Anterior cingulate cortex (tissue), 58 donors: ENCODE measurements at places on chromosomes 11 and 22.

DNA sequence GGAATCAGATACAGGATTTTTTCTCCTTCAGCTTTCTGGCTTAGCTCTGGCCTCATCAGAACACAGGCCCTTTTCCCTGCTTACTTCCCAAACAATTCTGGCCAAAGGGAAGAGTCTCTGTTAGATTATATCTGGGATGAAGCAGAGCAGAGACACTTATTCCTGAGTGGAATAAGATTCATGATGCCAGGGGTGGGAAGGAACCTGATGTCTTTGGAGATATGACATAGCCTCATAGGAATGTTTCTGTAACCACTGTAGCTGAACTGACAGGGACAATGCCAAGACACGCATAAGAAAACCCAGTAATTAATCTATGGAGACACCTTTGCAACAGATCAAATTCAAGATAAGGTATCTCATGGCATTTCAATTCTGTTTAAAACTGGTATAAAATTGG lies 177.1 kb upstream of the RAG2 start:
- no peak for DNase-seq

GRCh38 chr11:88402192-88402715 lies 64.7 kb upstream of the CTSC start:
- no peak for DNase-seq

GRCh38 chr11:10038521-10039302 lies 255.3 kb downstream of the SBF2 start:
- no peak for DNase-seq

- no peak for DNase-seq
Measured at GRCh38 chr11:120695939-120696338, 184.4 kb downstream of the GRIK4 start.

- no peak for DNase-seq
Measured at GRCh38 chr22:39593066-39593930, 22.7 kb downstream of the CACNA1I start.

GRCh38 chr11:1108246-1108900 lies 33.7 kb downstream of the MUC2 start:
- DNase-seq = no peak

DNA sequence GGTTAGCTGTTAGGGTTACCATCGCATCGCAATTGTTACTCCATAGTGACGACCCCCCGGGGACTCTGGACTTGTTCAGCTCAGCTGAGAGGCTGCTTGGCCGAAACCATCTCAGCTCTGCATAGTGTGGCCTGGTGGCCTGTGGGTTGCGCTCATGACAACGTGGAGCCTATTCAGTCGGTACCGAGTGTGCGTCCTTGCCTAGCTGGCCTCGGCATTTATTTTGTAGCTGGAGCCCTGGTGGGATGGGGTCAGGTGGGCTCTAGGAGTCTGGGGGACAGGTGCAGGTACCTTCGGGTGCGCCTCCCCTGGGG lies 13.5 kb downstream of the LRP5 start:
- no peak for DNase-seq

- DNase-seq = no peak
Measured at GRCh38 chr11:120510406-120511115, 987 bp upstream of the GRIK4 start.

DNA sequence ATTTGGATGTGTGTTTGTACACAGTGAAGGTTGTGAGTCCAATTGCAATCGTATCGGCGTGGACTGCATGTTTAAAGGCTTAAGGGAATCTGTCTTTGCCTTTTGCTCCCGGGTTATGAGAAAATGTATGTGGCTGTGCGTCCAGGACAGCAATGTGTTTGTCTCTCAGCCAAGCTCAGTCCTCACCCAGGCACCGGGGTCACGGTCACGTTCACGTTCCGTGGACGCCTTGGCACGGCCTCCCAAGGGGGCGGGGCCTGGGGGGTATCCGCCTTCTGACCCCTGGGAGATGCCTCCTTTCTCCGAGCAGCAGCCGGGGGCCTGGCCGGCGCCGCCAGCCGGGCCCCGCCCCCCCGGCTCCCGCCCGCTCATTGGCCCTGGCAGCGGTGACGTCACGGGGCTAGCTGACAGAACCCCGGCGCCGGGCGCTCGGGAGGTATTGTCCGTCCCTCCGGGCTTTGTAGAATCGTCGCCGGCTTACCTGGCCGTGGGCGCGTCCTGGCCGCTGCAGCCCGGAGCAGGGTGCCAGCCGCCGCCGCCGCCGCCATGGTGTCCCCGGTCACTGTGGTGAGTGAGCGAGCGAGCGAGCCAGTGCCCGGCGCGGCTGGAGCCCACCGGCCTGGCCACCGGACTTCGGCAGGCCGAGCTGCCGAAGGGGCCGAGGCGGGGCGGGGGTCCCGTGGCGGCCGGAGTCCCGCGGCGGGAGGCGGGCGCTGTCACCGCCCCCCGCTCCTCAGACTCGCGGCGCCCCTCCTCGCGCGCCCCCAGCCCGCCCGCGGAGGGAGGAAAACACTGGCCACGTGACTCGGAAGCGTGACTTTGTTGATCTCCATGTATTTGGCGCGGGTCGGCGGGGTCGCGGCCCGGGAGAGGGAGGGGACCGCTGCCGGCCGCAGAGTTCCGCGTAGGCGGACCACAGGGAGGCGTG lies at the start of gene TMEM86A:
TMEM86A (plus strand) TSS at position 439 of the 928 bp plus-strand sequence; CDS start at position 547, 108 bp downstream.
- DNase-seq = peak; percentile 89

DNA sequence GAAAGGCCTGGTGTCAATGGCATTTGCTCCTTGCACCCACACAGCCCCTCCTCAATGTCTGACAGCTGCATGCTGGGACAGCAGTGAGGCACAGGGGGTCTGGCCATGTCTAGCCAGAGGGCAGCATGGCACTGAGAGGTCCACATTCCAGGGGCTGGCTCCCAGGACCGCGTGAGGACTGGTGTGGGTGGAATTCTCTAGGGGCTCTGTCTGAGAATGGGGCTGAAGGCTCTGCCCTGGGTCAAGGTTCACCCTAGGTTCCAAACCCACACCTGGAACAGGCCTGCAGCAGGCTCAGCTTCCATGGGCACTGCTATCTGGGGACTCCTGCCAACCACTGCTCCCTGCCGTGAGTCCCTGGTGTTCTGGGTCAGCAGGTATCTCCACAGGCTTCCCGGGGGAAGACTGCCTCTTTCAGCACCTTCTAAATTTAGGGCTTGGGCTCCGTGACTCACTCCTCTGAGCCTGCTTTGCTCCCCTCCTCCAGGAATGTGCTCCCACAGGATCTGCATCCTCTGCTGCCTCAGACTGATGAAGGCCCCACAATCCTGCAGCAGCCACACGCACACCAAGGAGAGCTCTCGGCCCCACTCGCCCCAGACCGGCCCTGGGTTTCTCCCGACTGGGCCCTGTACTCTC lies 4.2 kb downstream of the STARD10 start:
- no peak for DNase-seq

DNA sequence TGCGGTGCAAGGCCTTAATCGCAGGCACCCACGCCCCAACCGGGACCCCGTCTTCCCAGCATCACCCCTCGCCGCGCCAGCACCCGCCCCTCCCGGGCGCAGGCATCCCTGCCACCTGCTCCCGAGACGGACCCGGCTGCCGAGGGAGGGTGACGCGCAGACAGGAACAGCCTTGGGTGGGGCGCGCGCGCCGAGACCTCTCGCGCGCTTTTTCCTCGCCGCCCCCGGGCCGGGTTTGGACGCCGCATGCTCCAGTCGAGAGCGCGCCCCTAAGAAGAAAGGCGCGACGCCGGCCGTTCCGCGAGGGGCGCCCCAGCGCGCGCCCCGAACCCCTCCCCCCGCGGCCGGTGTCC lies 504 bp downstream of the CFL1 start:
- peak; percentile 69 for DNase-seq

- no peak for DNase-seq
Measured at GRCh38 chr22:36373258-36373579, 14.5 kb downstream of the MYH9 start.

DNA sequence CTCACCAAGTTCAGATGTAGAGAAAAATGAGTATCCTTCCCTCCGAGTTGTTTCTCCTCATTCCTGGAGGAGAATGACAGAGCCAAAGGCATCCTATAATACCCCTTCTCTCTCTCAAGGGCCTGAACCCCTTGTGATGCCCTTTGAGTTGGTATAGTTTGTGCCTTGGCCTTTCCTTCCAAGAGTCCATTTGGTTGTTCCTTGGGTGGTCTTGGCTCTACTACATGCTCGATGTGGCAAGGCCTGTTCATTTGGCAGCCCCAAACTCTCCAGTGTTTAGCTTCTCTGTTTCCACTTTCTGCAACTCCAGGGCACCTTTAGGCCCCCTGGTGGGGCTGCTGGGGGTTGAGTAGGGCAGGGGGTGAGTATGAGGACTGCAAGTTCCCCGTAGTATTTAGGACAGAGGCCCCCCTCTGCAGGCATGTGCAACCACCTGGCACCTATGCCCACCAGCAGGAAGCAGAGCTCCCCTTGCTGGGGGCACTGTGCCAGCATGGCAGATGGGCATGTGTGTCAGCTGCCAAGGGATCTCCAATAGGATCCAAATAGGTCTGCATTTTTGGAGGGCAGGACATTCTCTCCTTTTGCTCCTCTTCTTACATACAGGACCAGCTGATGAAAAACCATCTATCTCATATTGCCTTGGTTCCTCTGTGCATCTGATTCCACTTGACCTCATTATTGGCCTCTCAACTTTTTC lies 217.2 kb upstream of the CADM1 start:
- DNase-seq = no peak

DNA sequence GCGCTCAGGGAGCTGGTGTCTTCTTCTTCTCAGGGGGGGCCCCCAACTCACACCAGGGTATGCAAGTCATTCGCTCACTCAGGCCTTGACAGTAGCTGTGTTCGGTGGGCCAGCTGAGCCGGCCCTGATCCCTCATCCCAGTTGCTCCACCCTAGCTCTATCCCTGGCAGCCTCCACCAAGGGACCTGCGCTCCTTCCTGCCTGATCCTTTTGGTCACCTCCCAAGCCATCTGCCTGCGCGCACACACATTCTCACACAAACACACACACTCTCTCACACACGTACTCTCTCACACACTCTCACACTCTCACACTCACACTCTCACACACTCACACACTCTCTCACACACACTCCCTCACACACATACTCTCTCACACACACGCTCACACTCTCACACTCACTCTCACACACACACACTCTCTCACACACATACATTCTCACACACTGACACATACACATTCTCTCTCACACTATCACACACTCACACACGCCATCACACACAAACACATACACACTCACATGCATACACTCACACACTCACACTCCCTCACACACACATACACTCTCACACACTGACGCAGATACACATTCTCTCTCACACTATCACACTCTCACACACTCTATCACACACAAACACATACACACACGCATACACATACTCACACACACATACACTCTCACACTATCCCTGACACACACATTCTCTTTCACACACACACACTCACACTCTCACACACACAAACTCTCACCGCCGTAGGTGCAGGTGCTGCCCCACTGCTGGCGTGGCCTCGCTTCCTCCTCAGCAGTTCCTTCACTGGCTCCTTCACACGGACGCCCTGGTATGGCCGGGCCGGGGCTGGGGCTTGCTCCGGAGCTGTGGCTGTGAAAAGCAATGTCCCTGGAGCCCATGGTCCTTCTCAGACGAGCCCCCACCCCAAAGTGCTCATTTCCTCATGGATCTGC lies 20.8 kb downstream of the POU2AF1 start:
- no peak for DNase-seq

DNA sequence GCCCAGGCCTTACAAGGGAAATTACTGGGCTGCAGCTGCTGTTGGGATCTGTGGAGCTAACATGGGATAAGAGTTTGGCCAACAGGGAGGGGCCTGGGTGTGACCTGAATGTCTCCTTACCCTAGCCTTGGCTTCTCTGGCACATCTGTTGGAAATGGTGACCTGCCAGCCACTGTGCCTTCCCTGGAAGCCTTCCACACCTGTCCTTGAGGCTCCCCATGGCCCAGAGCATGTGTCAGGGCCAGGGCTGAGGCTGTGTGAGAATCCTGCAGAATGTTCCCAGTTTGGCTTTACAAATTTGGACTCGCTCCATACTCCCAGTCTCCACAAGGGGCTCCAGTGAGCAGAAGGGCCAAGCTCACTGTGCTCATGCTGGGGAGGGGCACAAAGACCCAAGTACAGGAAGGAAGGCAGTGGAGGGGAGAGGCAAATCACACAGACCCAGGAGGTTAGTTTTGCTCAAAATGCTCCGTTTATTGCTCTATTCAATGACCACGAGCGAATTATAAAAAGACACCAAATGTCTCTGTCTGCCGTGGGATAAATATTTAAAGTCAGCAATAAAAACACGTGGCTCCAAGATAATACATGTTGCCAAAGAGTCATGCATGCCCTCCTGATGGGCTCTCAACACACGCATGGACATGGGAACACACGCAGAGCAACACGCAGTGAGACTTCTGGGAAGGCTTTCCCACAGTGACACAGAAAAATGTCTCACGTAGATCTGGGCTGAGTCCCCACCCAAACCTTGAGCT lies 1.7 kb upstream of the IGSF22 start:
- DNase-seq = no peak

DNA sequence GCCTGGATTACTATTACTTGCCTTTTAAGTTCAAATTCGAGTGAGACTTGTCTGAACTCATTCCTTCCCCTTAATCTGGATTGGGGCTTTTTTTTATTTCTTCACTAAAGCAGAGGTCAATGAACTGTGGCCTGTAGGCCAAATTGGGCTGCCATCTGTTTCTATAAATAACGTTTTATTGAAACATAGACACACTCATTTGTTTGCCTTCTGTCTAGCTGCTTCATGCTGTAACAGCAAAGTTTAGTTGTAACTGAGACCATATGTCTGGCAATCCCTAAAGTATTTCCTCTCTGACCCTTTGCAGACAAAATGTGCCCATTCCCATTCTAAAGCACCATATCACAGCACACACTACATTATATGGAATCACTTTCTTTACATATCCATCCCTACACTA lies 207.9 kb upstream of the ISX start:
- no peak for DNase-seq

DNA sequence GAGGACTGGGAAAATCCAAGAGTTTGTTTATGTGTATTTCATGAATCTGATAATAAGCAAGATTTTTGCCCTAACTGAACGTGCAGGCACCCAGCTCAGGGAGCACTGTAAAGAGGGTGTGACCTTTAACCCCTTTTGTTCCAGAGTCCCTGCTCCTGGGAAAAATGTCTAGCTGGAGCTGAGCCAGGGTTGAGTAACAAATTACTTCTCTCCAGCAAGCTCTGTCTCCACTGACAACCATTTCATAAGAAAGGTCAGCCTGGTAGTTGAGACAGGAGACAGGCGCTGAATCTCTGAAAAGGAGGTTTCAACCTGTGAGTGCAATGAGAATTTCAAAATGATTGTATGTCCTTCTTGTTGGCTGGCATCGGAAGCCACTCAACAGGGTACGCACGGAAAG lies 156.4 kb upstream of the NARS2 start:
- no peak for DNase-seq

- DNase-seq = no peak
Measured at GRCh38 chr11:12258451-12258850, 118.9 kb upstream of the PARVA start.

- DNase-seq = no peak
Measured at GRCh38 chr11:63832336-63832735, 6.6 kb upstream of the MARK2 start.

- peak; percentile 74 for DNase-seq
Measured at GRCh38 chr22:46052801-46053562, 76.0 kb upstream of the WNT7B start.

DNA sequence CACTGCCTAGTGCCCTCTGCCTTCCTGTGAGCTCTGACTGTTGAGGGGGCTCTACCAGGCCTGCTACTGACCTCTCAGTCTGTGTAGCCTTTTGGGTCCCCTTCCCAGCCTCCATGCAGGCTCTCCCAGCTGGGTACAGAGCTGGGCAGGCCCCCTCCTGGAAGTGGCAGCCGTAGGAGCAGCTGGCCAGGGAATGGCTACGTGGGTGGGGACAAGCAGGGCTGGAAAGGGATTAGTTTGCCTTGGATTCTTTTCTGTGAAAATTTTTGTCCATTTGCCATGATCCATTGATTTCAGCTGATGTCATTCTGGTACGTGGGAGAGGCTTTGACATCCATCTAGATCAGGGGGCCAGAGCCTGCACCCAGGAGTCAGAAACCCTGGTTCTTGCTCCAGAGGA lies 23.9 kb upstream of the NECTIN1 start:
- DNase-seq = no peak
